ENCODE measurements at places on chromosomes 11 and 22.

- H3K4me1 ChIP-seq: peaks cover 94% of the 10 kb centered on the region
- peak overlapping the region; percentile 71 for H3K27ac ChIP-seq
- H3K4me3 ChIP-seq: no peak overlapping the region
- no peak for DNase-seq
- no peaks in the 10 kb centered on the region for H3K27me3 ChIP-seq
These were observed 6.3 kb upstream of the PYGM start for GRCh38 chr11:64765851-64766665.

DNA sequence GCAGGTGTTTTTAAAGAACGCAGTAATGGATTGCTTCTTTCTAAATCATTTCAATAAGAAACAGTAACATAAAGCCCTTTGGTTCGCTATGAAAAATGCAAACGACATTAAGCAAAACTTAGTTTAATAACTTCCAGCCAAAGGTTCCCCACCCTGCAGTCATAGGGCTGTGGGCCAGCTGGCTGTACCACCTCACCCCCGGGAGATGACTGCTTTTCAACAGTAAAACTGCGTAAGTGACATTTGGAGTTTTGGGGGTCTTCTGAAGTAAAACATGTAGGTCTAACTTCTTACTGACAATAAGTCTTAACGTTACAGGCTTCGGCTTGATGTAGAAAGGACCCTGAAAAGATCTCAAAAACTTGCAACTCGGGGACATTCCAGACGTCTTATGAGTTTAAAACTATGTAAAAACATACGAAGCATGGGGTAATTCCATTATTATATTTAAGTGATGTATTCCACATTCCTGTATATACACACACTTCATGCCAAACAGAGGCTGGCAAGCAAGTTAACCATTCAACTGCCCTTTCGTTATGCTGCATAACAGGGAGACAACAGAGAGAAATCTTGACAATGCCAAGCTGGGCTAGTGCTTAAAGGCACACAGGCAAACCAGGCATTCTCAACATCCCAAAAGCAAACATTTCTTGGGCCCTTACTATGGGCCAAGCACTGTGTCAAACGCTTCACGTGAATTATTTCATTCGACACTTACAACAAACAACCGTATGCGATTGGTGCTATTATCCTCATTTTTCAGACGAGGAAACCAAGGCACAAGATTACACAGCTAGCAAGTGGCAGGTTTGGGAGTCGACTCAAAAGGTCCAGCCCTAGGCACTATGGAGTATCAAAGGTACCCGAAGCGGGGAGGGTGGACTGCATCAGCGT, 1.2 kb downstream of the MRTFA start:
- H3K36me3 ChIP-seq: peaks cover 1% of the 10 kb centered on the region
- H3K4me1 ChIP-seq: peaks cover 50% of the 10 kb centered on the region
- DNase-seq: no peak
- H3K4me3 ChIP-seq: peak overlapping the region; percentile 87

GRCh38 chr22:49004484-49005399, 822.9 kb downstream of the BRD1 start:
- no peaks in the 10 kb centered on the region for H3K4me1 ChIP-seq
- peaks cover 8% of the 10 kb centered on the region for H3K27me3 ChIP-seq
- H3K36me3 ChIP-seq: no peaks in the 10 kb centered on the region
- no peak overlapping the region for H3K27ac ChIP-seq
- no peak overlapping the region for H3K4me3 ChIP-seq

GRCh38 chr11:96162816-96163499, 180.0 kb downstream of the MAML2 start:
- DNase-seq: no peak
- H3K27me3 ChIP-seq: no peaks in the 10 kb centered on the region
- no peak overlapping the region for H3K27ac ChIP-seq
- no peak overlapping the region for H3K4me3 ChIP-seq
- peaks cover 58% of the 10 kb centered on the region for H3K4me1 ChIP-seq

GRCh38 chr11:99987821-99988470, 699.1 kb upstream of the ARHGAP42 start:
- H3K4me1 ChIP-seq: no peaks in the 10 kb centered on the region
- H3K27me3 ChIP-seq: no peaks in the 10 kb centered on the region
- H3K27ac ChIP-seq: no peak overlapping the region

GRCh38 chr11:110479108-110480101, 49.7 kb downstream of the FDX1 start:
- DNase-seq: no peak
- H3K4me3 ChIP-seq: no peak overlapping the region
- H3K36me3 ChIP-seq: no peaks in the 10 kb centered on the region
- H3K27me3 ChIP-seq: no peaks in the 10 kb centered on the region
- H3K4me1 ChIP-seq: no peaks in the 10 kb centered on the region

DNA sequence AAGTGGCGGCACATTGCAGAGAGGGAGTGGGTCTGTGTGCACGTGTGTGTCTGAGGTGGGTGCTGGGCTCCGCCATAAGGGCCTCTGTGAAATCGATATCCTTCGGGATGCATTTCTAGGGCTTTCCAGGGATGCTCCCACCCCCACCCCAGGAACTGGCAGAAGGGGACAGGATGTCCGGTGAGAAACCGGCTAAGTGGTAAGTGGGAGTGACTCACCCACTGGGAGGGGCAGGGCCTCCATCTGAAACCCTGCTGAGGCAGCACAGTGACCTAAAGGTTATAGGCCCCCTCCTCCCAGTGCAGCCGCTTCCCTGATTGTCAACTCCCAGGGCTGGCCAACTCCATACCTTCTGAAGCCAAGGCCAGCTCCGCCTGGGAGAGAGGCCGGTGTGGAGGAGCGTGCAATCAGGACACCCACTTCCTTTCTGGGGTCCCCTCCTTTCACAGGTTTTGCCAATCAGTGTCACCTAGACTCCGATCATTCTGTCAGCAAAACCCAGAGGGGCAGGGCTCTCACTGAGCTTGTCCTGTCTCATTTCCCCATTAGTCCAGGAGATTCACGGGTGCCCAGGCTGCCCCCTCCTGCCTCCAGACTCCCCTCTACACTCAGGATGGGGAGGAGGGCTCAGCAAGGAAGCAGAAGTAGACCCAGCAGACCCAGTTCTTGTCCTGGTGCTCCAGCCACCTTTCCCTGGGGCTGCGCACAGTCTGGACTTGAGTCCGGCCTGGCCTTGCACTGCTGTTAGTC, 44.5 kb downstream of the NECTIN1 start:
- peak; percentile 13 for DNase-seq
- H3K4me1 ChIP-seq: no peaks in the 10 kb centered on the region
- no peak overlapping the region for H3K27ac ChIP-seq
- H3K27me3 ChIP-seq: no peaks in the 10 kb centered on the region
- H3K4me3 ChIP-seq: no peak overlapping the region

DNA sequence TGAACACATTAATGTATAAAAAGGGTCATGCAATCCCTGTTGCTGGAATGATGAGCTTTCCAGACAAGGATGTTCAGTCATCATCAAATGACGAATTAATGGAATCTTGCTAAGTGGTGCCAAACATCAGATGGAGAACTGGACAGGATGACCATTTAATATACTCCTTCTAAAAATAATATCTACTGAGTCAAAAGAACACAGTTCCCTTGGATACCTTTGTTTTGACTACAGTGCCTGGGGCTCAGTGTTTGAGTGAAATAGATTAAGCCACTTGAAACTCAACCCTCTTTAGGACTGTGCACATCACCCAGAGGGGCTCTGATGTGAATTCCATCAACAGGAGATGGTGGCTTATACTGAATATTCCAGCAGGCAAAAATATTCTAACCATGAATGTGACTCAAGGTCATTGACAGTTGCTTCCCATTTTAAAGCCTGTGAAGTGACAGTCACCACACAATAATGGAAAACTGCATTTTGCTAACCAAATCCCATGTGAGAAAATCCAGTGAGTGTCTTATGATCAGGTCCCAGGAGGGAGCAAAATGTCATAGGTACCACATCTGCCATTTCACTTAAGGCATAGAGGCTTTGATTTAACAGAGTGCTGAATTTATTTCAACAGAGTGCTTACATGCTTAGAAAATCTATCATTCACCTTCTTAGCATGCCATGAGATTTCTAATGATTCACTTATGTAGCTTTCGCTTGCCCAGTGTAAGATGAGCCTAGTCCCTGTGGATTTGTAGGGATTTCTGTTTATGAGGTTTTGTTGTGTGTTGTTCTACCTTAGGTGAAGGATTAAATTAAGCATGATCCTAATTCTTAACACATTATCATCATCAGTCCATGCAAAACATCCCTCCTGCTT, 41.3 kb upstream of the SLN start:
- H3K4me3 ChIP-seq: no peak overlapping the region
- H3K27ac ChIP-seq: no peak overlapping the region
- H3K36me3 ChIP-seq: no peaks in the 10 kb centered on the region
- peaks cover 27% of the 10 kb centered on the region for H3K27me3 ChIP-seq
- no peak for DNase-seq

DNA sequence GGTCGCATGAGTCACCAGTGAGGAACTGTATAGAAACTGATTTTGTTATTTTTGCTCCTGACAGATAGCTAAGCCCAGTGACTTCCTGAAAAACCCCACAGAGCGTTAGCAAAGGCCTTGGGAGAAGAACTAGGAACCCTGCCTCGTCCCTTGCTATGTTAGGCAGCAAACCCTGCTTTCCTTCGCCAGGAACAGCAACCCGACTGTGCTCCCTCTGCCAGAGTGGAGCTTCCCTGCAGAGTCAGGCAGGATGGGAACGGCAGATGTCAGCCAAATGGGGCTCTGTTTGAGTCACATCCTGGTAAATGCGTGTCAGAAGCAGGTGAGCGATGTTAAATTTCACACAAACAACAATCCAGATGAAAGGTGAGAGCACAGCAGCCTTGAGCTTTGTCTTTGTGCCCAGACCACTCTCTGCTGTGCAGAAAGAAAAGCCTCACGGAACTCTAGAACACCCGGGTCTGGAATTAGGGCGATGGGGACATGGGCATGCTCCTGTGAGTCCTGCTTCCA, 186.6 kb downstream of the ADAMTS15 start:
- H3K36me3 ChIP-seq: no peaks in the 10 kb centered on the region
- peaks cover 7% of the 10 kb centered on the region for H3K4me1 ChIP-seq
- DNase-seq: peak; percentile 20
- no peak overlapping the region for H3K27ac ChIP-seq

- H3K4me1 ChIP-seq: no peaks in the 10 kb centered on the region
- no peak overlapping the region for H3K4me3 ChIP-seq
These were observed 127.9 kb upstream of the NTM start for GRCh38 chr11:131242476-131243000.

GRCh38 chr11:109405671-109406070, 16.3 kb upstream of the C11orf87 start:
- no peaks in the 10 kb centered on the region for H3K36me3 ChIP-seq
- DNase-seq: no peak
- no peak overlapping the region for H3K27ac ChIP-seq
- H3K4me1 ChIP-seq: no peaks in the 10 kb centered on the region
- H3K4me3 ChIP-seq: no peak overlapping the region

GRCh38 chr11:35145271-35145670, 6.3 kb downstream of the CD44 start:
- H3K27ac ChIP-seq: peak overlapping the region; percentile 96
- DNase-seq: peak; percentile 60
- H3K4me1 ChIP-seq: peaks cover 78% of the 10 kb centered on the region
- H3K36me3 ChIP-seq: peaks cover 62% of the 10 kb centered on the region

GRCh38 chr22:37912171-37912570, 6.1 kb downstream of the MICALL1 start:
- DNase-seq: peak; percentile 71
- no peak overlapping the region for H3K4me3 ChIP-seq
- peaks cover 31% of the 10 kb centered on the region for H3K4me1 ChIP-seq

- DNase-seq: no peak
- H3K4me3 ChIP-seq: no peak overlapping the region
These were observed 91.6 kb upstream of the PARVA start for GRCh38 chr11:12285811-12286222.

DNA sequence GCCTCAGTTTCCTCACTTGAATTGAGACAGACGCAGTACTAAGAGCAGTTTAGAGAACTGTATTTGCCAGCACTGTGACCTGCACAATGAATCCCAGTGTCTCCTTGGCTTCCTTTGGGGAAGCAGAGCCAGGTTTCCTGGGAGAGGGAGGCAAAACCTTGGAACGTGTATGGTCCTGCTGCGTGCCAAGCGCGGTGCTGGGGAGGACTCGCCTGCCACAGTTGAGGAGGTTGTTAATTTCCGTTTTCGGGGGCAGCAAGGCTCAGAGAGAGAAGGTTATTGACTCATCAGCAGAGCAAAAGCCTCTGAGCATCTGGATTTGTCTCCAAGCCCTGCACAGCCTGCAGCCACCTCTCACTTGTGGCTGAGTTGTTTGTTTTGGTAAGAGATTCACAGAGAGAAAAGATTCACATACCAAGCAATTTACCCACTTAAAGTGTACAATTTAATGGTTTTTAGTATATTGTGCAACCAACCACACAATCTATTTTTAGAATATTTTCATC, 10.8 kb downstream of the SYT12 start:
- H3K4me3 ChIP-seq: no peak overlapping the region
- DNase-seq: no peak
- H3K36me3 ChIP-seq: no peaks in the 10 kb centered on the region
- H3K27me3 ChIP-seq: peaks cover 23% of the 10 kb centered on the region

GRCh38 chr11:21343204-21343603, 673.8 kb downstream of the NELL1 start:
- H3K4me1 ChIP-seq: no peaks in the 10 kb centered on the region
- DNase-seq: no peak
- H3K36me3 ChIP-seq: no peaks in the 10 kb centered on the region

DNA sequence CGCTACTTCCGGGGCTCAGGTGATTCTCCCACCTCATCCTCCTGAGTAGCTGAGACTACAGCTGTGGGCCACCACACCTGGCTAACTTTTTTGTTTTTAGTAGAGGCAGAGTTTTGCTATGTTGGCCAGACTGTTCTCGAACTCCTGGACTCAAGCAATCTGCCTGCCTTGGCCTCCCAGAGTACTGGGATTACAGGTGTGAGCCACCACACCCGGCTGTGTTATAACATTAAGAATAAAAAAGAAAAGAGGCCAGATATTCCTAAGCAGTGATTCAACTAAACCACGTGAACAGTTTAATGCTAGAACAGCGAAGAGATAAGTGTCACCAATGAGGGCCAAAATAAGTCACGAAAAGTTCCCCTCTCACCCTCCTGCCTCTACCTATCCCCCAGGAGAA, 3.7 kb downstream of the PRDM10 start:
- peaks cover 26% of the 10 kb centered on the region for H3K4me1 ChIP-seq
- H3K4me3 ChIP-seq: no peak overlapping the region
- H3K27ac ChIP-seq: no peak overlapping the region
- H3K36me3 ChIP-seq: peaks cover 10% of the 10 kb centered on the region
- H3K27me3 ChIP-seq: no peaks in the 10 kb centered on the region

DNA sequence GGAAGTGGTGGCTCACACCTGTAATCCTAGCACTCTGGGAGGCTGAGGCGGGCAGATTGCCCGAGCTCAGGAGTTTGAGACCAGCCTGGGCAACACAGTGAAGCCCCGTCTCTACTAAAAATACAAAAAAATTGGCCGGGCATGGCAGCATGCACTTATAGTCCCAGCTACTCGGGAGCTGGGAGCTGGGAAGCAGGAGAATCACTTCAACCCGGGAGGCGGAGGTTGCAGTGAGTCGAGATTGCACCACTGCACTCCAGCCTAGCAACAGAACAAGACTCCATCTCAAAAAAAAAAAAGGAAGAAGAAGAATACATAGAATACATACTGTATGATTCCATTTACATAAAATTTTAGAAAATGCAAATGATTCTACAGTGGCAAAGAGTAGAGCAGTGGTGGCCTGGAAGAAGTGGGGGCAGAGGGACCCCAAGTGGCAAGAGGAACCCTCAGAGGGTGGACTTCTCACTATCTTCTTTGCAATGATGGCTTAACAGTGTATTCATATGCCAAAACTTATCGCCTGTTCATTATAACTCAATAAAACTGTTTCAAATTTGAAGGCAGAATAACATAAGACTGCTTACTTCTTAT, 22.0 kb downstream of the PACSIN2 start:
- no peaks in the 10 kb centered on the region for H3K27me3 ChIP-seq
- DNase-seq: no peak
- no peak overlapping the region for H3K4me3 ChIP-seq
- no peak overlapping the region for H3K27ac ChIP-seq

Measured in activated naive CD4-positive, alpha-beta T cell treated with anti-CD3 and anti-CD28 coated beads for 36 hours (primary cell).